ENCODE measurements at places on chromosomes 1 and 21.

DNA sequence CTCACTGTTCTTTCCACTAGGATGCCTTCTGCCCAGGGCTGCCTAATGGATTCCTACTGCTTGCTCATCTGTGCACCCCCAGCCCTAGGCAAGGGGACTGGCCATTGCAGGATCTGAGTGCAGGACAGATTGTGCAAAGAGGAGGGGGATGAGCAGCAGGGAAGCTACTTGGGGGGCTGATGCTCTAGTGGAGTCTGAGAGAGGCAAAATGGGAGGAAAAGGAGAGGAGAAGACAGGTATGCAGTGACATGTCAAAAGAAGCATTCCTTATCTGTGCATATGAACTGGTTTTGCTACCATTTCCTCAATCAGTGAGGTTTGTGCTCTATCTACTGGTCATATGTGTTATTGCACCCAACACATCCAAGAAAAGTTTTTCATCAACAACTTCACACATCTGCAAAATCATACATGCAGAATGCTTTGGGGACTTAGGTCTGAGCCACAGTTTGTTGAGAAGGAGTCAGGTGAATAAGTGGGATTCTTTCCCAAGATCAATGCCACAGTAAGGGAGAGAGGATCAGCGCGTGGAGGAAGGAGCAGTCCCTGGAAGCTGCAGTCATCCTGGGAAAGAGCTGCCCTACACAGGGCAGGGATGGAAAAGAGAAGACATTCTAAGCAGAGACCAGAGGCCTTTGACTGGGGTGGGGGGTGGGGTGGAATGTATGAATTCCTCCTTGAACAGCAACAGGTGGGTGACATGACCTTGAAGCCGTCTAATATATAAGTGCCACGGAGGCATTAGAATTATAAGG lies 14.4 kb downstream of the SLC5A9 start:
- no peak for DNase-seq

- no peak for DNase-seq
Measured at GRCh38 chr1:212644866-212645545, 36.4 kb downstream of the ATF3 start.

- no peak for DNase-seq
Measured at GRCh38 chr1:41791667-41792484, 126.8 kb downstream of the HIVEP3 start.

DNA sequence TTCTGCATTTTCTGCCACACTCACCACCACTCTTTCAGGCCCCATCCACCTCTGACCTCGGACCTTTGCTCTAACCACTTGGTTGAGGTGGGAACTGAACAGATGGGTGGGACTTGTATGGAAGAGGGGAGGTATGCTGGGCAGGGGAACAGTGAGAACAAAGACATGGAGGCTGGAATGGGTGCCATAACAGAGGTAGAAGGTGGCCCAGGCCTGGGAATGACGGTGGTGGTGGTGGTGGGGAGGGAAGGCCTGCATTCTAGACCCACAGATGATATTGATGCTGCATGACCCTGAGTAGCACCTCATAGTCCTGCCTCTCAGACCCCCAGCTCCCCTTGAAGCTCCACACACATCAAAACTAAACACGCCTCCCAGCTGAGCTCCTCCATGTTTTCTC lies 5.2 kb upstream of the CSF3R start:
- no peak for DNase-seq

DNA sequence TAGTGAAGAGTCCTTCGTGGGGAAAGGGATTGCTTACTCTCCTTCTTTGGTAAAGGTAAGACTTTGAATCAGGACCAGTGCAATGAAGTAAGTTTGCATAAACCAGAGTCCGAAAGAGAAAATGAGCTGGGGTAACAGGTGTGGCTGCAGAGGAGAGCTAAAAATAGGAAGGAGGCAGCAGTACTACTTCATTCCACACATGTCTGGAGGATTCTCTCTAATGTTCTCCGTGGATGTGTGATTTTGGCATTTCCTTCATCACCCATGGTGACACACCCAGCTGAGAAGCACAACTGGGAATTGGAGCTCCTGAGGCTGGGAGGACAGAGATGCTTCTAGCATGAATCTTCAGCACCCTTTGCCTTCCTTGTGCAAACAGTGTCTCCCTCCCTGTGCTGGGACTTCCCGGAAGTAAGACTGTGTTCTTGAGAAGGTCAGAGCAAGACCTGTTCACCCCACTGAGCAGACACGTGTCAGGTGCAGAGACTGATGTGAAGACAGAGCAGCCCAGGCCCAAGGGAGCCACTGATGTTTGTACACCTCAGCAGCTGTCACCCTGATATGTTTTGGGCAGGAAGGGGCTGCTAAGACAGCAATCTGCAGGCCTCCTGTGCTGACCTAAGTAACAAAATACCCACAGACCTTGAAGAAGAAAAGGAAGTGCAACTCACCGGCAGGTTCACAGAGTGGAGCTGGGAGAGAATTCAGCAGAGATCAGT lies 13.3 kb downstream of the FCRL1 start:
- no peak for DNase-seq

- DNase-seq: no peak
Measured at GRCh38 chr1:181352695-181353094, 130.6 kb upstream of the CACNA1E start.

DNA sequence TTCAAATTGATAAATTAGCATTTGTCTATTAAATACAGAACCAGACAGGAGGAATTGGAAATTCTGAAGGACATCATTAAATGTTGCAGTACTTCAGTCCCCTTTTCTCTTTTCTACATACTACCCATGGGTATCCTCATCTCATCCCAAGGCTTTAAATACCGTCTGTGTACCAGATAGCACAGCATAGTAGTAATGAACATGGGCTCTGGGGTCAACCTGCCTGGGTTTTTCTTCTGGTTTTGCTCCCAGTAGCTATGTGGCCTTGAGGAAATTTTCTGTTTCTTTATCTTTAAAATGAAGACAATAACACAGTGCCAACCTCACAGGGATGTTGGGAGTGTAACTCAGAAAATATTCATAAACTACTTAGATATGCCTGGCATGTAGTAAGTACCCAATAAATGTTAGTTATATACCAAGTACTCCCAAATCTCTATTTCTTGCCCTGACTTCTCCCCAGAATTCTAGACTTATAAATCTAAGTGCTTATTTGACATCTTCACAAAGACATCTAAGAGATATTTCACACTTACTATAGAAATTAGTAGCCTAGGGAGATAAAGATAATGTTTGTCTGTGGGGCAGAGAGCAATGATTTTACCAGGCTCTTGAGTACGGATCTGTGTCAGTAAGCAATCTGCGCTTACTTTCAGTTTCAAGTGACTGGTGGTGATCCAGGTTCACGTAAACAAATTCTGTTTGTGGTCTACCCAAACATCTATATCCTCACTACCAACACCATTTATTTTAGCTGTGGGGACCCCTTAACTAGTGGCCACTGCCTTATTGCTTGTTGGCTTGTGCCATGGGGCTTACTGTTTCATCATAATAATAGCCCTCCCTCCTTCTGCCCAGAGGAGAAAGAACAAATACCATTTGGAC lies 37.3 kb downstream of the VANGL2 start:
- no peak for DNase-seq

DNA sequence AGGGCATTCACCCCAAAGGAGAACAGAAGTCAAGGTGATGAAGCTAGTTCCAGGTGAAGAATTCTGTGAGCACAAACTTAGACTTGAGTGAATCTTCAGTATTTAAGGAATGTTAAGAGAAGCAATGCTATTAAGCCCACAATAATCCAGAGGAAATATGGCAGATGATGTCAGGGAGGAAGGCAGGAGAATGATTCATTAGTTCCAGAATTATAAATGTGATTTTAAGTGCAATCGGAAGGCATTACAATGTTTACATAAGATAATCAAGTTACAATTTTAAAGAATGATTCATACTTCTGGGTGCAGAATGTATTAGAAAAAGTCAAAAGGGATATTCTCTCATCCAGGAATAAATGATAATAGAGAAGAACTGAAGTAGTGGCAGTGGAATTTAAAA lies 545.2 kb upstream of the BRINP3 start:
- no peak for DNase-seq

All from stimulated activated CD4-positive, alpha-beta T cell treated with anti-CD3 and anti-CD28 coated beads, Interleukin-4, amount 100 ng/mL, for 48 hours (primary cell).